ENCODE measurements at places on chromosomes 1 and 21.

DNA sequence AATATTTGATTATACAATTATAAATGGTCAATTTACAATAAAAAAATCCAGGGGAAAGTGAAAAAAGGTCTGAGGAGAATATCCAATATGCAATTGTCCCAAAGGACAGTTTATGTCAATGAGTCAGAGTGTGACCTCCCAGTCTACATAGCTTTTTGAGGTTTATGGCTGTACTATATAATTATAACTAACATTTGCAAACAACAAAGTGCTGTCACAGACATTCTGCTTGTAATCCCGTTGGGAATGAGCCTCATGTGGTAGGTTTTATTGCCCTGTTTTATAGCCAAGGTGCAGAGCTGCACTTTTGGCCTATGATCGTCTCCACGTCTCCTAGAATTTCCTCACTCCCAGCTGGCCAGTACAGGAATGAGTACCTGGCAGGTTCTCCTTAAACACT is 103.8 kb downstream of the ADSS2 start:
- no peak for DNase-seq

DNA sequence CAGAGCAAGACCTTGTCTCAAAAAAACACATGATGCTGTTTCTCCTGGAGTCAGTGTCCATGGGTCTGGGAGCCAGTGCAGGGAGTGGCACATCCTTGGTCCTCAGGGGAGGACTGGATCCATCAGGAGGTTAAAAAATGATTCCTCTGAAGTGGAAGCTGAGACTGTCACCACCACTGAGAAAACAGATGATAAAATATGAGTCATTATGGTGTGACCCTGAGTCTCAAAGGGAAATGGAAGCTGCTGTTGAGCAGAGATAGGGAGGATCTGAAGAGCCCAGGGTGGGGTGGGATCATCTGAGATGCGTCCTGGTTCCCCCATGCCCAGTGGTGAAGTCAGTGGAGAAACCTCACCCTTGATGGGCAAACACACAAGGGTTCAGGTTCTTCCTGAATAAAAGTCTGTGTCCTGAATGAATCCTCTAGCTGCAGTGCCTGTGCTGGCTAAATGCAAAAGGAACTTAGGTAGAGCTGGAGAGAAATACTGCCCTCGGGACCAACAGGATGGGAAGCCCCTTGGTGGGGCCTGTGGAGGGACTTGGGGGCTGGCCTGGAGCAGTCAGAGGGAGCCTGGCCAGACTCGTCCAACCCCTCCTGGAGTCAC is 61.6 kb upstream of the TENT5B start:
- no peak for DNase-seq

- DNase-seq = no peak
These were observed 340.6 kb downstream of the ZNF326 start for GRCh38 chr1:90335558-90335957.

- DNase-seq = no peak
These were observed 21.3 kb upstream of the MAPKAPK2 start for GRCh38 chr1:206663362-206663761.

DNA sequence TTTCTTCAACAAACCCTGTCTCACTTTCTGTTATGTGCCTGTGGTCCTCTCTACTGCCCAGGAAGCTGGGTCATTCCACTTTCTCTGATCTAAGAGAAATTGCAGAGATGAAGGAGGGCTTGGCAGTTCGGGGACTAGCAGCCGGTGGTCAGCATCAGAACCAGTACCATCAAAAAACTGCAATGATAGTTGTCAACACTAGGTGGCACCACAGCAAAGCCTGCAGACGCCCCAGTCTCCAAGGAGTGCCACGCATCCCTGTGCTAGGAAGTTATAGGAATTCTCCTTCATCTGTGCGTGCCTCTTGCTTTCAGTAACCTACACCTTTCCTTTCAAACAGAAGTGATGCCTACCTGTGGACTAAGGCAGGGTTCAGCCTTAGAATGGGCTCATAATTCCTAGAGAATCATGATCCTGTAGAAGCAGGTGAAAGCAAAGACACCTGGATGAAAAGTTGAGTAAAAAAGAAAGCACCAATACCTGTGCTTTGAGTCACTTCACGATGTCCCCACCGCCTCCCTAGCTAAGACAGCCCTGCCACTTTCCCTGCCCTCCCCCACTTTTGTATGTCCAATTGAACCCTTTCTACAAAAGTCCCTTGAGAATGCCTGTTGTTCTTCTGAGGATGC is 129.2 kb downstream of the ADAMTS1 start:
- no peak for DNase-seq

DNA sequence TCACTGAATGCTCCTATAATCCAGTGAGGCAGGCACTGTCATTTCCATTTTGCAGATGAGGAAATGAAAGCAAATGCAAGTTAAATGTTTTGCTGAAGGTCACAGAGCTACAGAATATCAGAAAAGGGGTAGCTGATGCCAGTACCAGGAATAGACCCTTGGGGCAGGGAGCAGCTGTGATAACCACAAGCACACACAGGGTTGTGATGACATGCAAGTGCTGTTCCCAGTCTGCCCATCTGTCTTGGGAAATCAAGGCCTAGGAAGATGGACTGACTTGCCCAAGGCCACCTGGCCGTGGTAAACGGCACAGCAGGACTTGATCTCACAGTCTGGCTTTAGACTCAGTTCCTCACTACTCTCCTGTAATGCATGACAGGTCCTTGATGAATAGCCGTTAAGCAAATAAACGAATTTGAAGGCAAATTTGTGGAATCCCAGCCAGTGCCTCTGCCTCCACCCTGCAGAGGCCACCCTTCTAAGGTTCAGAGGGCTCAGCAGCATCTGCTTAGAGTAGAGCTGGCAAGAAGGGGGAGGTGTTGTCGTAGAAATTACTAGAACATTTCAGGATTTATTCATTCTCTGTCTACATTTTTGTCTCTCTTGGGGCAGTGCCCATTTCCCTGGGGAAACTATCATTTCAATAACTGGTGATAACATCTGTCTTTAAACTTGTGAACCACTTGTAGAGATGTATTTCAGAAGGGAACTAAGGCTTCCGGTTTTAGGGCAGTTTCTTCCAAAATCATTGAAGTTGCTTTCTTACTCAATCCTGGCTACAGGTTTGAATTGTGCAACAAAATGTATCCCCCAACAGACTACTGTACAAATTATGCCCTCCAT is 53.2 kb upstream of the MRPS6 start:
- DNase-seq = no peak

DNA sequence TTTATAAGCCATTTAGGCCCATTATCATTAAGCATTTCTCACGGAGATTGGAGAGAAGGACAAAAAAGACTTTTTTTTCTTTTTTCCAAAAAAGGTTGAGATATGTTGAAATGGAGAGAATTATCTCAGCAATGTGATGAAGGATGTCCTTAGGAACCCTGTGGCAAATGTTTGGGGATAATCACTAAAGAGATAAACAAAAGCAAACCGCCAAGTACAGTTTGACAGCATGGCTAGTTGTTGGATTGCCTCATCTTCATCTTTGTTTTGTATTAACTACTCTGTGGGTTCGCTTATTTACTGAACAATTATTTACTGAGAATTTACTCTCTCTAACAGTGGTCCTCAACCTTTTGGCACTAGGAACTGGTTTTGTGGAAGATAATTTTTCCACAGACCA is 97.4 kb upstream of the HP1BP3 start:
- DNase-seq = no peak

- DNase-seq = no peak
These were observed 310.2 kb downstream of the NTNG1 start for GRCh38 chr1:107450899-107451664.

DNA sequence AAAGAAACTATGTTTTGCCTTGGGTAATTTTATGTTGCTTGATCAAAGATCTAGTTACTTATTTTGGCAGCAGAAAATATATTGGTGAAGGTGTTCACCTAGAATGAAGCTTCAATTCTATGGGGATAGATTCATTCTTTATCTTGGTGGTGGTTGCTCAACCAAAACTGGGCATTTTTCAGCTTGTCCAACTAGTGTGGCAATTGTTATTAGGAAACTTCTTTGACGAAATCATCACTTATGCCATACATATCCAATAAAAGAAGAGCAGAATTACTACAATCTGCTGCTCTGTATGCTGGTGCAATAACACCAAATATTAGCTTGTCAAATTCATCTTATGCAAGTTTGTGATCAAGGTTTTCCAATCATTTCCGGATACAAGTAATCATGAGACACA is 26.8 kb upstream of the TMPRSS15 start:
- DNase-seq = no peak

GRCh38 chr1:240998441-240999015 is 358.5 kb downstream of the RGS7 start:
- no peak for DNase-seq

DNA sequence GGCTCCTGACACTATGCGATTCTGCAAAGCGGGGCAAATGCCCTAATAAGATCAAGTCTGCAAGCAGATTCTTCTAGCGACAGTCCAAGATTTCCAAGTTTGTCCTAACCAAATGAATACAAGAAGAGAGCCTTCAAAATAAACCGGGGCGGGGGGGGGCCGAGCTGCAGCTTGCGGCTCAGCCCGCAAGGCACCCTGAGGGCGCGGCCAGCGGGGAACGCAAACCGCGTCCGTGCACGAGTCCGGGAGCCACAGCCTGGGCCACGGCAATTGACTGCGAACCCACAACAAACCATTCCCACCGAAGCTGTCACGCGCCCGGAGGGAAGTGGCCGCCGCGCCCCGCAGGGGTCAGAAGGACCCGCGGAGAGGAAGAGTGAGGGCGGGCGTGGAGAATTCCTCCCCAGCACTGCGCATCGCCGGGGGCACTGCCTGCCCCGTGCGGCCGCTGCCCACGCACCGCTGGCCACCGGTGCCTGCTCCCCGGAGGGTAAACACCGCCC is 687 bp downstream of the TGFBR3 start:
- DNase-seq = no peak

- no peak for DNase-seq
These were observed 434.0 kb upstream of the NR5A2 start for GRCh38 chr1:199593475-199593874.

GRCh38 chr1:241641773-241642592 is 1.8 kb upstream of the CHML start:
- no peak for DNase-seq

GRCh38 chr1:22376976-22377375 is 74.7 kb upstream of the ZBTB40 start:
- no peak for DNase-seq

- DNase-seq = no peak
These were observed 3.9 kb upstream of the CD58 start for GRCh38 chr1:116574581-116575291.

DNA sequence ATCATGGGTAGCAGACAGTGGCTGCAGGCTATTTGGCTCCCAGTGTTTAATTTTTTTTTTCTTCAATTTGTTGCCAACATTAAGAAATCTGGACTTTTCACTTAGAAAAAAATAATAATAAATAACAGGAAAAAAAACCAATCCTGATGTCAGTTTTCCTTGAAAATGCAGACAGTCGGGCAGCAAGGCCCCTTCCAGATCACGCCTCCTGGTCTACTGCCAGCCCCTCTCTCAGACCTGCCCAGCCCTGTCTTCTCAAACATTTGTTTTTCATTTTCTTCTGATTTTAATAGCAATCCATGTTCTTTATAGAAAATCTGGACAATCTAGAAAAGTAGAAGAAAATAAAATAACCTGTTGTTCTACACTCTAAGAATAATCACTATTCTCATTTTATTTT is 15.5 kb downstream of the IFNGR2 start:
- DNase-seq = no peak

DNA sequence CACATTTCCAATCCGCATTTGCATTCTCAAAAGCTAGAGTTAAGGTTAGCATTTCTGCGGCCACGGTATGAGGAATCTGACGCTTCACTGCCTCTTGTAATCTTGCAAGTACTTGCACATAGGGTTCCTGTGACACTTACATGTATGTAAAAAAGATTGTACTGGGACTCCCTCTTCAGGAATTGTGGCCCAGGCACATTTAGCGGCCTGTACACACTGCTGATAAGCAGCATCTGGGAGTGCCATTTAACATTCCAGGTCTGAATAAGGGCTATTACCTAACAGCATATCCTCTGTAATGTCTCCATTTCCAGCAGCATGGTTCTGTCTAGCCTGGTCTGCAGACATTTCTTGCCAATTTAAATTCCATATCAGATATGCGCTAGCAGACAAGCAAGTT is 75.7 kb downstream of the AXDND1 start:
- no peak for DNase-seq

DNA sequence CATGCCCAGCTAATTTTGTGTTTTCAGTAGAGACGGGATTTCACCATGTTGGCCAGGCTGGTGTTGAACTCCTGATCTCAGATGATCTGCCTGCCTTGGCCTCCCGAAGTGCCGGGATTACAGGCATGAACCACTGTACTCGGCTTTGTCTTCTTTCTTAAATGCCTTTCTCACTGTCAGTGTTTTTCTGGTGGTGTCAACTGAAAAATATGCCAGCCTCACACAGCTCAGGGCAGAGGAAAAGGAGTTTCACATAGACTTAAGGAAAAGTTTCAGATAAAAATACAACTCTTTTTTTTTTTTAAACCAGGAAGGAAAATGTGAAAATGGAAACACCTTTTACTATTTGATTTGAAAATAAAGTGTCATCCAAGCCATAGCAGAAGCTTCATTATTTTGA is 4.6 kb upstream of the MAB21L3 start:
- no peak for DNase-seq

DNA sequence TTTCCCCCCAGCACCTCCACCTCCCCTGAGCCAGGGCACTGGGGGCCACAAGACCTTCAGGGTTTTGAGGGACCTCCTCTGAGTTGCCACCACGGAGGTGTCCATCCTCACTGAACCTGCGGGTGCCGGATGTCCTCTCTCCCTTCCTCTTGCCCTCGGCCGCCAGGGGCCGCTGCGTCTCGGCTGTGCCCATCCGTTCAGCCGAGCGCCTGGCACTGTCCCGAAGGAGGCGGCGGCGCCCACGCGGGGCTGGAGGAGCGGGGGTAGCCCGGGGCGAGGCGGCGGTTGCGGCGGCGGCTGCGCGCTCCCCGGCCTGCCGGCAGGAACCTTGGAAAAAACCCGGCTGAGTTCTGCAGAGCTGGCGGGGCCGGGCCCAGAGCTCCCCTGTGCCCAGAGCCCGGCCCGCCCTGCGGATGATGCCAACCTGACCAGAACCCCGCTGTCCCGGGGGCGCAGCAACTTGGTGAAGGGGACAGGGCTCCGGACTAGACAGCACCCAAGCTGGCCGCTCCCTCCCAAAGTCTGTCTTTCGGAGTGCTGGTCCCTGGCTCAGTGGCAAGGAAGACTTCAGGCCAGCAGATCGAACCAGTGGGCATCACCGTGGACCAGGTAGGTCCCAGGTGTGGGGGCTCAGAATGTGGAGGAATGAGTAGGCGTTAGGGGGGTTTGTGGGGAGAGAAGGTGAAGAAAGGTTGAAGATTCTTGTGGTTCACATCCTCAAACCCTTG is 3.7 kb upstream of the PPM1J start:
- DNase-seq = peak; percentile 92

GRCh38 chr21:33688353-33688752 is 46.1 kb downstream of the ITSN1 start:
- no peak for DNase-seq

- no peak for DNase-seq
These were observed 53.9 kb upstream of the LBR start for GRCh38 chr1:225481738-225482137.

DNA sequence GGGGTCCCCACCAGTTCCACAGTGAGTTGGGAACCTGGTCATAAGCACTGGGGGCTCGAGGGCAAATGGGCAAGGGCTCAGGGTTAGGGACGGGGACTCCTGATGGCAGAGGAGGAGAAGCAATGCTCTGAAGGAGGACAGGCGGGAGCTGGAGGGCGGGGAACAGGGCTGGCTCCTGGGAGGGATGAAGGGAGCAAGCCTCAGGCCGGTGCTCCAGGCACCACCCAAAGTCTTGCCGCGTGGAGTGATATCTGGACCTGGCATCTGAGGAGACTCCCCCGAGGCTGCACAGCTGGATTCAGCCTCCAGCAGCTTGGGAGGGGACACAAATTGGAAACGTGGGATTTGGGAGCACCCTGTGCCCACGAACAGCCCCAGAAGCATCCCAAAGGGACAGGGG is 11.0 kb downstream of the MEGF6 start:
- DNase-seq = no peak

GRCh38 chr21:25636727-25637126 is 2.3 kb upstream of the JAM2 start:
- no peak for DNase-seq

All from cardiac septum (tissue), 1 donor.